ENCODE measurements at places on chromosomes 12 and 14.

DNA sequence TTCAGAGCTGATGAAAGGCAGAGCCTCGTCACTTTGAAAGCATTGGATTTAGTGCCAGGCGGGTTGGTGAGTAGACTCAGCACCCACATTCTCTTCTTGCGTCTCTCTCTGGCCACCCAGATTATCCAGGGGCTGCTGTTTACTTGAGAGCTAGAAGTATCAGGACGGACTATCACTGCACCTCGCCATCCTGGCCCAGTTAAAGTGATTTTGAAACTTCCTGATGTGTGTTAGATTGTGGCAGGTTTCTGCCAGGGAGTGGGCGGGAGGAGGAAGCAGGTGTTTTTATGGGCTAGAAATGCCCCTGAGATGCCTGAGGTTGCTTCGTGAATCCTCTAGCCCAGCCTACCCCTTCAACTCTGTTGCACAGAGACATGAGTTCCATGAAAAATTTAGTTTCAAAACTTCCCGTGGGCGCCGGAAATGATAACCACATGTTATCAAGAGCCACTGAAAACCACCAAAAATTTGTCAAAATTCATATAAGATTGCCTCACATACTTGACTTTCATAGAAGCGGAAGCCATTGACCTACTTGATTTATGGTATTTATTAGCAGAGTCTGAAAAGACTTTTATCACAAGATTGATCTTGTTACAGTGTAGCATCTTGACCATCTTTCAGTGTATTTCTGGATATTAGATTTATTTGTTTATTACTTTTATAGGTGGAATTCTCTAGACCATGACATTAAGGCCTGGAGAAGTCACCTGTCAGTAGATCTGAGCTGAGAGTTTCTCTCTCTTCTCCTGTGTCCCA, 466.0 kb downstream of the RAD51B start:
- DNase-seq: peak; percentile 9

DNA sequence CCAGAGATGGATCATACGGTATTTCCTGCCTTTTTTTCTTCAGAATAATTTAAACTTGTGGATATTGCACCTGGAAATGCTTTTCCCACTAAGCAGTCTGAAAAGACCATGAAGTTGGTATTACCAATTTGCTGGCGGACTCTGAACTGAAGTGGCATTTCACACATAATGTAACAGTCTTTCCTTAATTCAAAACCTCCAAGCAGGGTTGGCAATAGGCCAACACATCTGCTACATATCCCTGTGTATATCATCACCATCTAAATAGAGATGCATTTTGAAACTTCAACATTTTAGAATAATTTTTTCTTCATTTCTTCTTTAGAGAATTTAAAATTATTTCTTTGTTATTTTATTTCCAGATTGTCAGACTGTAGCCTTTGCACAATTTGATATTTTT, 100.5 kb downstream of the TSPAN8 start:
- no peak for DNase-seq

GRCh38 chr12:2691006-2691344, 103.8 kb upstream of the FKBP4 start:
- DNase-seq: no peak

DNA sequence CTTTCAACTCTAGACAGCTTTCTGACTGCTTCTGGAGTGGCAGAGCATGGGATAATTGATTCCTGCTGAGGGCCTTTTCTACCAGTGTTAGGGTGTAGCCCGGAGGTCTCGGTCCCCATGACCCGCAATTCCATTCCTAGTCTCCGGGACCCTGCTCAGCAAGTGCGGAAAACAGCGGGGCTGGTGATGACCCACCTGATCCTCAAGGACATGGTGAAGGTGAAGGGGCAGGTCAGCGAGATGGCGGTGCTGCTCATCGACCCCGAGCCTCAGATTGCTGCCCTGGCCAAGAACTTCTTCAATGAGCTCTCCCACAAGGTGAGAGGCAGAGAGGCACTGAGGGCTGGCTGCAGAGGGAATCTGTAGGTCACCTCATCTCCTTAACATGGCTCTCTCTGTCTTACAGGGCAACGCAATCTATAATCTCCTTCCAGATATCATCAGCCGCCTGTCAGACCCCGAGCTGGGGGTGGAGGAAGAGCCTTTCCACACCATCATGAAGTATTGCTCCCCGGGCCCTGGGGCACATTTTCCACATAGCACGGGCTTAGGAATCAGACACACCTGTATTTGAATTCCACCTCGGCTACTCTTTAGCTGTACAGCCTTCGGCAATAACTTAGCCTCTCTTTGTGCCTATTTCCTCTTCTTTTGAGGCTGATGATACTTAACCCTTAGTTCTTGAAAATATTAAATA, 5.6 kb upstream of the GAPDH start:
- no peak for DNase-seq

DNA sequence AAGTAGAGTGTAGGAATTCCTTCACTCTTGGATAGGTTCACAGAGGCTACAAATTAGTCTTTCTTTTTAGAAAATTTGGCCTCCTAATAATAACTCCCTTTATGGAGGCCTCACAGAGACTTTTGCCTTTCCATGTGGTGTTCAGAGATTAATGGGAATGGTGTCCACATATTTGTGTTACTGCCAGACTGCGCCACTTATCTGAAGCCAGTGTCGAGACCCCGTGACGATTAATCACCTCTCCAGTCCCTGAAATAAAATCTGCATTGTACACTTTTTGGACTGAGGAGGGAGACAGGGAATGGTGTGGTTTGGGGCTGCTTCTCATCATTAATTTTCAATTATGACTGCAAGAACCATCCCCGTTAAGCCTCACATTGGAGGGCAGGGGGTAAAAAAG, 980.5 kb downstream of the FLRT2 start:
- no peak for DNase-seq

DNA sequence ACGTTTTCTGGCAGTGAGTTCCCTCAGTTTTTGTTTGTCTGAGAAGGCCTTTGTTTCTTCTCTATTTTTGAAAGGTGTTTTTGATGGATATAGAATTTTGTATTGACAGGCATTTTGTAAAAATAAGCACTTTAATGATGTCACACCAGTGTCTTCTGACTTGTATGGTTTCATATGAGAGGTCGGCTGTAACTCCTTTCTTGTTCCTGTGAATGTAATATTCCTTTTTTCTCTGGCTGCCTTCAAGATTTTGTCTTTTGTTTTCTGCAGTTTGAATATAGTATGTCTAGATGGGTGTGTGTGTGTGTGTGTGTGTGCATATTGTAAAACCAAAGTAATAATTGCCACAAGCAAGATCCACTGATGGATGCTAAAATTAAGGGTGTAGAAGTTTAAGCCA, 67.8 kb upstream of the PSMC1 start:
- DNase-seq: no peak

DNA sequence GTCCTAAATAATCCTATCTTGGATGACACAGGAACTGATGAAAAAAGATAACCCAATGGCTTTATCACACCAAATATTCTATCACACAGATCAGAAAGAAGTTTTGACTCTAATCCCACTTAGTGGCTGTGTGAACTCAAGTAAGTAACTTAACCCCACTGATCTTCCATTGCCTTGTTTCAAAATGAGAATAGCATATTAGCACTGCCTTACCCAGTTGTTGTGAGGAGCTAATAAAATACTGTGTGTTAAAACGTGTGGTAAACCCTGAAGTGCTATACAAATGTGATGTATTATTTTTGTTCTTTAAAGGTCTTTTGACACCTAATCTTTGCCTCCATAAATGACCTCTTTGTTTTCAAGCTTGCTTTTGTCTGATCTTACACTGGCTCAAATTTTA, 60.9 kb upstream of the ARID2 start:
- DNase-seq: no peak

- DNase-seq: no peak
These were observed at the start of gene GPR65 for GRCh38 chr14:88005050-88005481. TSS of gene GPR65 (plus strand) at chr14:88005135. CDS start at chr14:88010848, 5,713 bp downstream.

- no peak for DNase-seq
These were observed 112.1 kb downstream of the ADGRD1 start for GRCh38 chr12:131065801-131066200.

DNA sequence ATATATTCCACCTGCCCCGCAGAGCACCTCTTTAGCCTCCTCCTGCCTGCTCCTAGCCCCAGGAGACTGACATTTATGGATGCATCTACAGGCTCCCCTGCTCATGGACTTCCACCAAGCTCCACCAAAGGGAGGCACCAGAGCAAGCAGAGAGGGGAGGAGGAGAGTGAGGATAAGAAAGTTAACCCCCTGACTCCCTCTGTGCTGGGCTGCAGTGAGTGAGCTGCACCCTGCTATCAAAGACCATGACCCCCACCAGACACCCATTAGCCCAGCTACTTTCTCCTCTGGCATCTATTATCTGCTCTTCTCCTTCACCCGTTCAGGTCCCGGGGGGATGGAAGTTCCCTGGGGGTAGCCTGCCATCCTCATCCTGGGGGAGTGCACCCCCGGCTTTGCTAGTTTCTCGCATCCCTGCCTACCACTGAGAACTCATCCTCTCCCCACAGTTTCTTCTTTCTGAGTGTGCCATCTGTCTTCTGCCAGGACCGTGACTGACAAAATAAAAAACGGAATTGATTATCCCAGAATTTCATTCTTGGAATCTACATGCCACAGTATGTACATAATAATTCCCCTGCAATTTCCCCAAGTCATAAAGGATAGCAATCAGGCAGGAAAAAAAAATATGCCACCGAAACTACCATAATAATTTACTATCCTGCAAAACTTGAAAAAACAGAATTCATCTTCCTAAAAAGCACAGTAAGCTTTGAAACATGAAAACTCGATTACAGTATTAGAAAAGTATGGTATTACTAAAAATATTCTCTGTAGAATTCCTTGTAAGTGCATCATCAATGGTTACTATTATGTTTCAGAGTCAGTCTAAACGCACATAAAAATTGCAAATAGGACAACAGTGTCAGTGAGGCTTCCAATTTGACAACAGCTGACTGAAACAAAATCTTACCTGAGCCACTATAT, 45.2 kb downstream of the FOXN3 start:
- no peak for DNase-seq

GRCh38 chr14:36254020-36254624, 66.3 kb downstream of the MBIP start:
- DNase-seq: no peak

- DNase-seq: no peak
These were observed 8.9 kb downstream of the GTF2A1 start for GRCh38 chr14:81211844-81212243.
